ENCODE measurements at places on chromosomes 6 and 20. TPM values are rescaled to one million over a fixed set of nuclear protein-coding genes. Genes with fewer than 3 reads are reported as not detected.

Gene WFDC11
- not detected for total RNA-seq

Gene MROH8
- 1.3 TPM for total RNA-seq

Gene OR12D3
- total RNA-seq = not detected

Gene C2
- 0.30 TPM for total RNA-seq

Gene KCNQ5
- total RNA-seq = 13.7 TPM

Gene BPIFB4
- total RNA-seq = not detected

All from activated CD4-positive, alpha-beta T cell treated with anti-CD3 and anti-CD28 coated beads, Interleukin-2, amount 10 ng/mL, durations not matched to agents 24 days and 14 days (primary cell).